ENCODE measurements at places on chromosomes 7 and 10.
A peak's percentile ranks its signal among the peaks of the same experiment; 100 is the strongest.

DNA sequence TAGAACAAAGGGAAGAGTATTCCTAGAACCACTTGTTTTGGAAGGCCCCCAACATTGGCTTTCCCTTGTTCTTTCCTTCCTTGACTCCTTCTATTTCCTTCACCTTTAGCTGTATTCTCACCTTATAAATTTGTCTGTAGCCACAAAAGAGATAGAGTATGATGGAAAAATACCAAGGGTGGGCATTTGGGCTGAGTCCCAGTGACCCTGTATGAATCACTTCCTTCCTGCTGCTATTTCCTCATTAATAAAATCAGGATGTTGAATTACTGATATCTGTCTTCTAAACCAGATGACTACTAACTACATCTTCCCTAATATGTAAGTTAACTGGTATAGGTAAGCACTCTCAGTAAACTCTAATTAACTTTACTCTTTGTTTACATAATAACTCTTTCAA, 55.1 kb downstream of the IFIT5 start:
- no peak for DNase-seq

DNA sequence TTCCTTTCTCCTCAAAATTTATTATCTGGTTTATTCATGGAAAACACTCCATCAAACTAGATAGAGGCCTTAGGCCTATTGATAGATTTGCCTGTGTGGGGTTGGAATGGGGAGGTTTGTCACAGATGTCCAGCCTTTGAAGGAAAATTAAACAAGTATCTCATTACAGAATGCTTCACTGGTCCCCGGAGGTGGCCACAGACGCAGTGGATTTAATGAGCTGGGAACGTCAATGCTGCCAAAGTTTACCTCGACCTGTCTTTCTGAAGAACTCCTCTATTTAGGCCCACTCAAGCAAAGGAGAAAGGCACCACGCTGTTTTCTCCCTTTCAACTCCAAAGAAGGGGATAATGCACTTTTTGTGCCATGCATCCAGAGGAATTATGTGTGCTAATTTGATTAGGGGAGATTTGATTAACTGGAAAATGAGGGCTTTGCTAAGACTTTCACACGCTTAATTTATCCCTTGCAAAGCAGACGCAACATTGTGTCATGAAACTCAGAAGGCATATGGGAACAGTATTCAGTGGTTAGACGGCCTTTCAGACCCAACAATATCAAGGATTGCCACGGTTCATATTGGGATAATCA, 558.8 kb upstream of the GALNT17 start:
- no peak for DNase-seq

DNA sequence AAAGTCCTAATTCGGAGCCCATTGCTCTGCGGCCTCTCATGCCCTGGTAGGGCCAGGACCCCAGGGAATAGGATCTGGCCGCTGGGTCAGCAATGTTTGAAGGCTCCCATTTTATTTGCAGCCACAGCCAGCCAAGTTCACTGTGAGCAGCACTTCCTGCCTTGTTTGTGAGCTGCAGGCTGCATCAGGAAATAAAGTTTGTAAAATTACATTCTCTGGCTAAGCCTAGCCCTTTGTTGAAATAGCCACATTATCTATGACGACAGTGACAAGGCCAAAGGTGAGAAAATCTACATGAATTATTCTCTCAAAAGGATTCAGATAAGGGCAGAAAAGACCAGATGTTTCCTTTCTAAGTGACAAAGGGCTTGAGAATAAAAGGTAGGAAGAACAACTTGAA, 23.7 kb upstream of the ITGB1 start:
- DNase-seq: peak; percentile 52

- DNase-seq: no peak
Measured at GRCh38 chr10:124717911-124718741, 26.1 kb downstream of the FAM53B start.

GRCh38 chr10:72712136-72712535, 20.2 kb downstream of the MCU start:
- peak; percentile 91 for DNase-seq

DNA sequence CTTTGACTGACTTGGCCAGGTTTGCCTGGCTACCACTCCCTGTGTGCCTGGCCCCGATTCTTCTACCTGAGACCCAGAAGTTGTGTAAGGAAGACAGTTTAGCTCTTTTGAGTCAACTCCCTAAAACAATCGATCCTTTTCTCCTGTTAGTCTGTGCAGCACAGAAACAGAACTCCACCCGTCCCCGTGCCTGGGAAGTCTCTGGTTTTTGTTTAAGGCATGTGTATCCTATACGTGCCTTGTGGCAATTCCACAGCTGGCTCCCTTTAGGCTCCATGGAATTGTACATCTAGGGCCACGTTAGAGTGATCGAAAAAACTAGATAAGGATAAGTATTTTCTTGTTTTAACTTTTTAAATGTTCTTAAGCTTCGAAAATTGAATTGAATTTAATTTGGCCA, 131.6 kb downstream of the BICC1 start:
- DNase-seq: no peak

DNA sequence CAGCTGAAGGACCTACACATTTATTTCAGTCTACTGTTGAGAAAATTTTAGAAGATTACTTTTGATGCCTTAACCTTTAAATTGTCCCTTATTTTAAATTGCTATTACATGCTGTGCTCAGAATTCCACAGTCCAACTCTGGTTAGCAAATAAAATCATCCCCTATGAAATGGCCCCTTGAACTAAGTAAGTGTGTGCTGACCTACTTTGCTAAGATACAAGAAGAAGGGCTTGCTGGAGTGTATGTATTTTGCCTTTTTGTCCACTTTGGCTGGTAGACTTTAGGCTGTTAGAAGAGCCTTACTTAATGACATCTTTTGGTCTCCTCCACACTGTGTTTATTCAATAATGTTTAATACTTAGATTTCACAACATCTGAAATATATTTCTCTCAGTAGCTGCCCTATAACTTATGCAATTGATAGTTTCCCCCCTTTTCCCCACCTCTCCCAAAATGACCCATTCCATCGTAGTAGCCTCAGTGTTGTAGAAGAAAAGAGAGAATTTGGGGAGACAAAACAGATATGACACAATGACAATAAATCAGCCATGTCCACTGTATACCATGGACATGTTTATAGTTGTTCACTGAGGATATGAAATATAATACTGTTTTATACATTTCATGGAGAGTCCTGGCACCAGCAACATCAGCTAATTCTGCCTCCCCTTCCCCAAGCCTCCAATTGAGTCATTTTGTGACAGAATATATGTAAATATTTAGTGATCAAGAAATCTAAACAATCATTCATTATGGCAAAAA, 107.8 kb upstream of the ASAH2 start:
- no peak for DNase-seq

- no peak for DNase-seq
Measured at GRCh38 chr10:42637142-42637541, 1.2 kb downstream of the ZNF33B start.

DNA sequence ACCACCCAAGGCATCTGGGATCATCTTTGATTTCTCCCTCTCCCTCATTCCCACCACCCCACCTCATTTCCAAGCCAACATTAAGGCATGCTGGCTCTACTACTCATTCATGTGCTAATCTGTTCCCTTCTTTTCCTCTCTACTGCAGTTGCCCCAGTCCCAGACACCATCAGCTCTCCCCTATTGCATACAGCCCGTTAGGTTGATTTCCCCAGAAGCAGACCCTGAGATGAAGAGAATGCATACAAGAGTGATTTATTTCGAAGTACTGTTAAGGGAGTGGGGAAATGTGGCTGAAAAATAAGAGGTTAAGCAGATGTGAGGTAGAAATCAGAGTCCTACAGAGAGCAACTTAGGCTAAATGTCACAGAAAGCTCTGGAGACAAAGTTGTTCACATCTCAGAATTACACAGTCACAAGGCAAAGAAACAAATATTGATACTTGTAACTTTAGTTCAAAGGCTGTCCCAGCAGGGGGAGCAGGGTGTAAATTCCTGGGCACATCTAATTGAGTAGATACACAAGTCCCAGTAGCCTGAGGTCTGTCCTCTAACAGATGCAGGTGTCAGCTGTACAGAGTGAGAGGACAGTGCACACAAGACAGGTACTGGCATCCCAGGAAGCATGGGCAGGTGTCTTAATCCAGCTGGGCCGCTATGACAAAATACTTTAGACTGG, 20.9 kb downstream of the AKR1D1 start:
- DNase-seq: peak; percentile 2

- DNase-seq: no peak
Measured at GRCh38 chr7:4033996-4034395, 648.1 kb upstream of the FOXK1 start.

DNA sequence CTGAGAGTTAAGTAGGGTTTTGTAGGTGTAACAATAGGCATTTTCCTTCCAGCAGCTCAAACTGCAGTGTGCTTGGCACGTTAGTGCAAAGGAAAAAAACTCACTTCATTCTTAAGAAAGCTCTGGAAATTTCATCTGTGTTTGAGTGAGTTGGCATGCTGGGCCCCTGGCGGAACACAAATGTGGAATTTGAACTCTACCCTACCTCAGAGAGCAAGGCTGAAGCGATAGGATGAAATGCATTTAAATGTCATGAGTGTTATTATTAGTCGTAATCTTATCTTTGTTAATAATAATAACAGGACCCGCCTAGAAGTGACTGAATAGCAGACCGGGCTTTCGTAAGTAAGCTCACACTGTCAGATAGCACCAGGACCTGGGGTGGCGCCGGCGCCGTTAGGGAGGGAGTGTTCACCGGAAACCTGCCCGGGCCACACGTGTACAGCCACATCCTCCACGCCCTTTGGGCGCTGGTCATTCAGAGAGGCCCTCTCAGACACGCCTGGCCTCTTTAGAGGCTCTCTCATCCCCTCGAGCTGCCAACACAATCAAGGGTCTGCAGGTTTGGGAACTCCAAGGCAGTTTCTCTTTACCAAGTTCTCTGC, 63.5 kb downstream of the GRK5 start:
- DNase-seq: no peak

DNA sequence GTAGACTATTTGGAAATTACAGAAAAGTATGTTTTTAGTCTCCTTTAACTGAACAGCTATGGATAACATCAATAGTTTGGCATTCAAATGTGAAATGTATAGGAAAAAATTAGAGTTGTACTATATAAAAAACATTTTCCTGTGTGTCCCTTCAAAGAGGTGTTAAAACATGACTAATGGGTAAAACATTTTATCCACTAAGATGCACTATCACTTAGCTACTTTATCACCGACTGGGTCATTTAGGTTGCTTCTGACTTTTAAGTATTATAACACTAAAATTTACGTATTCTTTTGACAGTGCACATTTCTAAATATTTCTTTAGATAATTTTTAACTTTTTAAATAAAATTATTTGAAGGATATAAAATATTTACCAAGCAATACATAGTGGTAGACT, 77.6 kb downstream of the UBE2H start:
- DNase-seq: no peak

GRCh38 chr10:28796606-28797512, 119.5 kb downstream of the BAMBI start:
- DNase-seq: peak; percentile 49

DNA sequence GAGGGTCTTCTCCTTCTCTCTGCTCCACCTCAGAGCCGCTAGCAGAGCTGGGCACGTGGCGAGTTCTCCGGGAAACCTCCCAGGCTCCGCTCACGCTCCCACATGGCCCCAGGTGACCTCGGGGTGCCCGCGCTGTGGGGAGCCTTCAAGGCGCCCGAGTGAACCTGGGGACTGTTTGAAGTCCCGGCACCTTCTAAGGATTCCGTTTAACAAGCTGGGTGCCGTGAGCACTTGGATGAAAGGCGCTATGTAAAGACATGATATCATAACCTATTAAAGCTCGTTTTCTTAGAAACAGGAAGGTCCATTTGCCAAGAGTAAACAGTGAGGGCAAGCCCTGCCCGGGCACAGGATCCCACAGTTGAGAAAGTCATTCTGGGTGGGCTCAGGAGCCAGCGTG, 15.8 kb upstream of the MYL10 start:
- DNase-seq: no peak

- peak; percentile 64 for DNase-seq
Measured at GRCh38 chr10:34826857-34827766, 12.0 kb upstream of the PARD3 start.

- DNase-seq: peak; percentile 93
Measured at GRCh38 chr7:151426441-151426903, 13.5 kb downstream of the CRYGN start.

GRCh38 chr10:77556990-77557601, 80.5 kb downstream of the KCNMA1 start:
- DNase-seq: no peak

DNA sequence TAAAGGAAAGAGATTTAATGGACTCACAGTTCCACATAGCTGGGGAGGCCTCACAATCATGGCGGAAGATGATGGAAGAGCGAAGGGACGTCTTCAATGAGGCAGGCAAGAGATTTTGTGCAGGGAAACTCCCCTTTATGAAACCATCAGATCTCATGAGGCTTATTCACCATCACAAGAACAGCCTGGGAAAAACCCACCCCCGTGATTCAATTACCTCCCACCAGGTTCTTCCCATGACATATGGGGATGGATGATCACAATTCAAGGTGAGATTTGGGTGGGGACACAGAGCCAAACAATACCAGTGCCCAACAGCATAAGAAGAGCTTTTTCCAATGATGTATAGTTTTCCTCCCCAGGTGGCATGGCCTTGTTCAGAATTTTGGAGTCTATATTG, 11.2 kb upstream of the C7orf33 start:
- DNase-seq: no peak

GRCh38 chr7:48964074-48964473, 39.7 kb downstream of the CDC14C start:
- peak; percentile 73 for DNase-seq

GRCh38 chr7:95199779-95200558, 124.4 kb downstream of the PON1 start:
- DNase-seq: peak; percentile 63

GRCh38 chr10:93309062-93309461, 173.1 kb downstream of the MYOF start:
- peak; percentile 21 for DNase-seq

GRCh38 chr7:48424731-48425130, 253.5 kb downstream of the ABCA13 start:
- DNase-seq: peak; percentile 7

GRCh38 chr10:86599729-86600128, 54.6 kb upstream of the OPN4 start:
- DNase-seq: no peak

DNA sequence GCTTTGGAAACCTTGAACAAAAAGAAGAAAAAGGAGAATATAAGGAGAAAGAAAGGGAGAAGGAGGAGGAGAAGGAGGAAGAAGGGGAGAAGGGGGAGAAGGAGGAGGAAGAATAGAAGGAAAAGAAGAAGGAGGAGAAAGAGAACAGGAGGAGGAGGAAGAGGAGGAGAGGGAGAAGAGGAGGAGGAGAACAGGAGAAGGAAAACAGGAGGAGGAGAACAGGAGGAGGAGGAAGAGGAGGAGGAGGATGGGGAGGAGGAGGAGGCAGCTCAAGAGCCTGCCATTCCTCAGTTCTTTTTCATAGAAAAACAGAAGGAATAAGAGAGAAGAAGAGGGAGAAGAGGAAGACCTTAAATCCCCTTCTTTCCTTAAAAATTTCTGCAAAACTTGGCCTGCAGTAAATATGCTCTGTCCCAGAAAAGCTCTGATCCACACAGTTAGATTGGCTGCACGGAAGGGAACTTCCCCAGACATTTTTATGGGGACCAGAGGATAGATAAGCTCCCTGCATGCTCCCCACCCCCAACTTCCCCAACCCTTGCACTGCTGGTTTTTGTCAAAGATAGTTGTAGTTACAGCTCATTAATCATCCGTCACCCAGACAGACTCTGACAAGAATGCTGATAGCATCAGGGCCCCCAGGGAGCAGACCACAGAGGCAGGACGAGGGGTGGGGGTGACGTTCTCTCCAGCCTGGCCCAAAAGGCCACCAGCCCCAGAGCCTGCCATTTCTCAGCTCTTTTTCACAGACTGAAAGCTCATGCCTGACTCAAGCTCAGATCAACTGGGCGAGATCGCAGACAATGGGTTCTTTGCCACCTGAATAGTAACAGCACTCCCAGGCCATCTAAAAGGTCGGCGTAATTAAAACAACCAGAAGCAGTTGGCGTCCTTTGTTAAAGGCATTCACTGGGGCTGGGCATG, 34.5 kb upstream of the LYZL1 start:
- peak; percentile 84 for DNase-seq

Measured in fibroblast of upper back skin (primary cell).